ENCODE measurements at places on chromosomes 5 and 9.
A peak's percentile ranks its signal among the peaks of the same experiment; 100 is the strongest.

GRCh38 chr5:102731693-102732092 is 23.4 kb upstream of the PAM start:
- DNase-seq: no peak

DNA sequence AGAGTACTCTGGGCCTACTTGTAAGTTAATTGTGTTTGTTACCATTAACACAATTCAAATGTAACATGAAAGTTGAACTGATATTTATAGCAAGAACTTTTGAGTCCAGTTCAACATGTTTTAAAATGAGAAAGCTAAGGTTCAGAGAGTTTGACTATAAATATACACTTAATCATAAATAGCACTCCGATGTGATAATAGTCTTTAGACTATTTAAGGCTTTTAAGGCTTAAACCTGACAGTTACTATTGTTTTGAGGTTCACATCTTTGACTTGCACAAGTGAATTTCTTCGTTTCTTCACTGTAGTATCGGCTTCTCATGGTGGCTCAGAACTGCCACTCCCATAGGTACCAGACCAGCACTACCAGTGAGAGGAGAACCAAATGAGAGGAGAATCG is 42.4 kb downstream of the ZNF608 start:
- no peak for DNase-seq

DNA sequence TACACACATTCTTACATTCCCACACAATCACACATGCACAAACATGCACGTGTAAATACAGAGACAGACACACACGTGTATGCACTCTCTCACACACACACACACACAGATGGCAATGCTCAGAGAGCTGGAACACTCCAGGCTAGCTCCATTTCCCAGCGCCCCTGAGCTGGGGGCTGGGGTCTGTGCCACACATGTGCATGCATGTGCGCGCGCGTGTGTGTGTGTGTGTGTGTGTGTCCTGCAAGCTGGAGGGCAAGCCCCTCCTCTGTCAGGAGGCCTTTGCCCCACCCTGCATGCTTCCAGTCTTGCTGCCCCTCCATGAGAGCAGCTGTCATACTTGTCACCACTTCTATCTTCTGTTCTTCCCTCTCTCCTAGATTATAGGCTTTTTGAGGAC is 16.6 kb upstream of the S1PR3 start:
- DNase-seq: no peak

GRCh38 chr5:15092801-15093200 is 221.2 kb upstream of the ANKH start:
- DNase-seq: no peak

DNA sequence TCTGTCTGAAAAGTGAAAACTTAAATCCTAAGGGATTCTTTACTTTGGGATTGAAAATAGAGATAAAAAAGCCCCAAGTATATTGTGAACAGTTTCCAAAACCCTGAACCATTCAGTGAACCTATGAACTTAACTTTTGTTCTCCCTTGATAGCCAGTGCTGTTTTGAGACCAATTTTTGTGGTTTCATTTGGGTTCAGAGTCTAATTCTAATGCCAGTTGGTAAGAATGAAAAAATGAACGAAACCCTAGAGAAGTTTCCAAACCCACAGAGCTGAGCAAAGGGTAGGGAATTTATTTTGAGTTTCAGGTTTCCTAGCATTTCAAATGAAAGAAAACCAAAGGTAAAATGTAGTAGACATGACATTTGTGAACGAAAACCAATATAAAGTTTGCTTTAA is 1366.8 kb downstream of the EFNA5 start:
- DNase-seq: no peak

DNA sequence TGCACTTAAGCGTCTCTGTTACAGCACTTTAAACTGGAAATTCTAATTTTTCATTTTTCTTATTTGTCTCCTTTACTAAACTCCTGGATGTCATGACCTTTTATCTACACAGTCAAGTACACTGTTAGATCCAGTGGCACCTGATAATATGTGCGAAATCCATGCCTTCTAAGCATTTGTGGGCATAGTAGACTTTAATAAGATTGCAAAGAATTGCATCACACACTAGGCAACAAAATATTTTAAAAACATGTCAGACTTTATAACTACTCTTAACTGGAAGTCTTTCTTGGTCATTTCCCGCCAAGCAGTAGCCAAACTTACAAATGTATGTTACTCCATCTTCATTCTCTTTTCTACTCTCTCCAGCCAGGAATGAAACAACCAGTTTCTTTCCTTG is 5.0 kb upstream of the SPINK1 start:
- no peak for DNase-seq

- peak; percentile 56 for DNase-seq
Measured at GRCh38 chr9:122213589-122214413, 15.0 kb downstream of the LHX6 start.

DNA sequence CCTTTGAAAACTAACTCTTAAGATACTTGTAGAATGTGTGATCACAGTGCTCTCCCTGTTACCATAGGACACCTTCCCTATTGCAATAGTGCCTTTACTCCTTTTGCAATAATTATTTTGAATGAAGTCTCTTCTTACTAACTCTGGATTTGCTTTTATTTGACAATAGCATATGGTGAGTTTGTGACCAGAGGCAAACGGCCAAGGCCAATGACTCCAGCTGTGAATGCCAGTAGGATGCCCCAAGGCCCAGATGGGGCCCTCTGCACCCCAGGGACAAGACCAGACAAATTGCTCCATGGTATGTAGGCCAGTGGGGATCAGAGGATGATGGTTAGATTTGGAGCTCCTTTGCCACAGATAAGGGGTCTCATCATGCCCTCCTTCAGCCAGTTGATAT is 116.9 kb downstream of the NPR3 start:
- DNase-seq: no peak

DNA sequence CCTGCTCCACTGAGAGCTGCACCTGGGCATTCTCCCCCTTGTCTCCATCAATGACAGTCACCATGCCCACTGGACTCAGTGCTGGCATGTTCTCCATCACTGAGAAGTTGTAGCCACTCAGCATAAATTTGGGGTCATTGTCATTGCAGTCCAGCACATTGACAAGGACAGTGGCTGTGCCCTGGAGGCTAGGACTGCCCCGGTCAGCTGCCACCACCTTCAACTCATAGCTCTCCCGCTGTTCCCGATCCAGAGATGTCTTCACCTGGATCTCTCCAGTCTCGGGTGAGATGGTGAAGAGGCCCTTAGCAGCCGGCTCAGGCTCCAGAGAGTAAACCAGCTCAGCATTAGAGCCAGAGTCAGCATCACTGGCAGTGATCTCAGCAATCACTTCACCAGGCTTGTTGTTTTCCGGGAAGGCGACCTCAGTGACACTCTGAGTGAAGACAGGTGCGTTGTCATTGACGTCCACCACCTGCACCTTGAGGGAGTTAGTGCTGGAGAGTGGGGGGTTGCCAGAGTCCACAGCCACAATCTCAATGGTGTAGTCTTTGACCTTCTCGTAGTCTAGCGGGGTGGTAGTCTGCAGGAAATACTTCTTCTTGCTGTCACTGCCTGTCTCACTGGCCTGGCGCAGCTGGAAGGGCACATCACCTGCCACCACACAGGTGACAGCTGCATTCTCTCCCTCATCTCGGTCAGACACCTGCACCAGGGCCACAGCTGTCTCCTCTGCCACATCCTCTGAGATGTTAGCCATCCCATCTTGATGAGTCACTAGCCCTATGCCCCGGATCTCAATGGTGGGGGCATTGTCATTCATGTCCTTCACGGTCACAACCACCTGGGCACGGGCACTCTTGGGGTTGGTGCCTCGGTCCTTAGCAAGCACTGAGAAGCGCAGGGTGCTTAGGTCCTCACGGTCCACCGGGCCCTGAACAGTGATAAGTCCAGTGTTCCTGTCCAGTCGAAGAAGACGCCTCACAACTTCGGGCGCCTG is 13.5 kb downstream of the PCDH1 start:
- no peak for DNase-seq

- no peak for DNase-seq
Measured at GRCh38 chr9:115398996-115399395, 281.0 kb upstream of the TNC start.

DNA sequence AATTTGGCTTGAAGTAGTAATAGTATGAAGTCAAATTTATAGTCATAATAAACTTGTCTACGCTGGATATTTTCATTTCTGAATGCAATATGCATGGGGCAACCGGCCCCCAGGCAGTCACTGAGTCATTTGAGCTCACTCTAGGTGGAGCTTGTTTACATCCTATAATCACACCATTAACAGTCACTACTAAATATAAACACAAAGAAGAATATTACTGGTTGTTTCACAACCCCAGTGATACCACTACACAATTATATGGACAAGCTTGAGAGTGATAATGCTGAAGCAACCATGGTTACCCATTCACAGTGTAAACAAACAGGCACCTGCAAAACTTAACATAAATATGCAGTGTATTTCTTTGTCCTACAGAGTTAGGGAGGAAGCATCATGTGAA is 68.7 kb downstream of the MARCHF3 start:
- DNase-seq: no peak

Measured in AG20443 (cell line).